ENCODE measurements at places on chromosomes 16 and 17.

- DNase-seq = peak; percentile 67
Observed at GRCh38 chr16:89602273-89602951, 11.0 kb upstream of the DPEP1 start.

DNA sequence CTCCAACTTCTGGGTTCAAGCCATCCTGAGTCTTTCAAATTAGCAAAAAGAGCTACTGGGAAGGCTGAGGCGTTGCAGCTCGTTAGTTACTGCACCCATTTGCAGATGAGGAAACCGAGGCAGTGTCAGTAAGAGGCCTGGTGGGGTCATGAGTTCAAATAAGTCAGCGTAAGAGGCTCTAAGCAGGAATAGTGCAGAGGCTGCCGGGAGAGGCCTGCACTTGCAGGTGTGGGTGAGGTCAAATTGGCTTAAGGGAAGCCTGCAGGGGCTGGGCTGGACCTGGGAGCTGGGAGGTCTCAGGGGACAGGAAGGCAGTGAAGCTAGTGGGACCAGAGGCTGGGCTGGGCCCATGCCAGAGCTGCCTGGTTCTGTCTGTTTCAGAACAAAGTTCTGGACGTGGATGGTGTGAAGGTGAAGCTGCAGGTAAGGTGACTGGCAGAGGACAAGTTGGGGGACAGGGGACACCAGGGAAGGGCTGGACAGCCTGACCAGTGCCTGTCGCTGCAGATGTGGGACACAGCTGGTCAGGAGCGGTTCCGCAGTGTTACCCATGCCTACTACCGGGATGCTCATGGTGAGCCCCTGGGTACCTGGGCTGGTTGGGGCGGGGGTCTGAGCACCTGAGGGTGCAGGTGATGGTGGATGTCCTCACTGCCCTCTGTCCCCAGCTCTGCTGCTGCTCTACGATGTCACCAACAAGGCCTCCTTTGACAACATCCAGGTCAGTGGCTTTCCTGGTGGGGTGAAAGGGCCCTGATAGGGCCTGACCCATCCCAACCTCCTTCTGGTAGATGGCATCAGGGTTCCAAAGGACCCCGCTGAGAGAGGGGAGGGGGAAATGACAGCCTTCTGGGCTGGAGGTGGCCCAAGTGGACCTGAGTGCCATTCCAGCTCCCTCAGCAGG, 3.0 kb downstream of the RAB26 start:
- no peak for DNase-seq

DNA sequence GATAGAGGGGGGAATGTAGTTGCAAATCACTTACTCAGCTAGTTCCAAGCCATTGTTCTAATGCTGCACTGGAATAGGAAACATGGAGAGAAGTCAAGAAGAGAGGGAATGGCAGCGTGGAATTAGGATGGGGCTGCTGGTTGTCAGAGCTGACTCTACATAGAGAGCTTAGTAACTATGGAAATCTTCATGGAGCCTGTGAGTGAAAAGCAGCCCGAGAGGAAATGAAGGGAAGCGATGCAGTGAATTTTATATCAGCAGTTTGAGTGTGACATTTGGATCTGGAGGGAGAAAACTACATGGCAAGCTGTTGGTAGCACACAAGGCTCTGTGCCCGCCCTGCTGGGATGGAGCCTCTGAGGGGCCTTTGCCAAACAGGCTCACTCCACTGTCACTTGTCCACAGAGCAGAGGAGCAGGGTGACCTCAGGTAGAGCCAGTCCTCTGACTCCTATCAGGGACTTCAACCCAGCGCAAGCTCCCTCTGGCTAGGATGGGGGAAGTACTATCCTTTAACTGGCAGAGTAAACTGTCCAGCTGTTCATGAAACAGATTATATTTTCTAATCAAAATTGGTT, 27.9 kb upstream of the PMFBP1 start:
- DNase-seq = no peak

GRCh38 chr17:64240741-64241347, 22.2 kb downstream of the TEX2 start:
- DNase-seq = no peak

DNA sequence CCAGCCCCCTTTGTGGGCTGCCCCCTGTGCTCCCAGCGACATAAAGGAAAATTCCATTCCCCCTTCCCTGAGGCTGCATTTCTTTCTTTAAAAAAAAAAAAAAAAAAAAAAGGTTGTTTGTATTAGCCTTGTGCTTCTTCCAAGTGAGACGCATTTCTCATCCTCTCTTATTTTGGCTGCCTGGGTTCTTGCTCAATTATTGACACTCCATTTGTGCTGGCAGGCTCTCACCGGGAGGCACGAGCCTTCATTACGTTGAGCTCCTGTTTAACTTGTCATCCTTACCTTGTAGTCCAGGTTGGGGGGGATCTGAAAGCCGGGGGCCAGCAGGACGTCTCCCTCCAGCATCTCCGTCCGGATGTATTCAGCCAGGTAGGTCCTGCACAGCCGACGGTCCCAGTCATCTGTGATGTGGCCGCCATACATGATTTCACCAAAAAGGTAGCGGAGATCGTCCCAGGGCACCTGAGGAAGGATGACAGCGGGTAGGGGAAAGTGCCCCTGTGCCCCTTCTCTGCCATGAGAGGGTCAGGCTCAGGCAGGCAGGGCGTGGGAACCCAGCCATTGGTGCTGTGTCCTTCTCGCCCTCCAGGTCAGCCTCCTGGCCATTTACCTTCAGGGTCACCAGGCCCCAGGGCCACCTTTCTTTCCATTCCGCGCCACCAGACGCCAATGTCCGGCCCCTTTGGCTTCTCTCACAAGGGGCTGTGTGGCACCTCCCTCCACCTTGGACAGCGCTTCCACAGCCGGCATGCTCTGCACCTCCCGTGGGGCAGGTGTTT, 50.6 kb downstream of the PGS1 start:
- no peak for DNase-seq

DNA sequence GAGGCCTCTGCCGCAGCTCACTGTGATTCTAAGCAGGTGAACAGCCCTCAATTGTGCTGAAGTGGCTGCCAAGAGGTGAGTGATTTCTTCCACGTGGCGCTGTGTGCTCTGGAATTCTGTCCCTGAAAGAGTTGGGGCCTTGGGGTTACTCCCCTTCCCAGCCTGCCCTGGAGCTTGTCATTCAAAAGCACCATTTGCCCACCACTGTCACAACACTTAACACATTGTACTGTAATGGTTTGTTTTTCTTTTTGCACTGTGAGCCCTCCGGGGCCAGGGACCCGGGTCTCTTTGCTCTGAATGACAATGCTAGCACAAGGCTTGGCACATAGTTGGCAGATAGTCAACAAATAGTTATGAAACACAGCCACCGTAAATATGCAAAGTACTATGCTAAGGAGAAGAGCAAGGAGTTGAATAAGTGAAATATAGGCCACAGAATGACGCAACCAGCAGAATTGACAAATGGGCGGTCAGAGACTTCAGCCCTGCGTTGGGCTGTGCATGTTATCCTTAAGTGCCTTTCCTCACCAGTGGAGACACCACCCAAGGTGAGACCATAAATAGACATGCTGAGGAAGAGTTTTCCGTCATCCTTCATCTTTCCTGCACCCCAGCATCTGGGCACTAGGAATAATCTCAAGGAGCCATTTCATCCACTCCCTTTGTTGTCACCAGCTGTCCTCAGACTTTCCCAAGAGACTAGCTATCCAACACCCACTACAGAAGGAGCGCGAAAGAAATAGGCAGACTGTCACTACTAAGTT, 112.0 kb upstream of the DNAH9 start:
- DNase-seq = no peak
